CD4-positive, alpha-beta T cell treated with Interleukin-1 beta for 1 hour (primary cell): ENCODE measurements at places on chromosomes 1 and 21.

DNA sequence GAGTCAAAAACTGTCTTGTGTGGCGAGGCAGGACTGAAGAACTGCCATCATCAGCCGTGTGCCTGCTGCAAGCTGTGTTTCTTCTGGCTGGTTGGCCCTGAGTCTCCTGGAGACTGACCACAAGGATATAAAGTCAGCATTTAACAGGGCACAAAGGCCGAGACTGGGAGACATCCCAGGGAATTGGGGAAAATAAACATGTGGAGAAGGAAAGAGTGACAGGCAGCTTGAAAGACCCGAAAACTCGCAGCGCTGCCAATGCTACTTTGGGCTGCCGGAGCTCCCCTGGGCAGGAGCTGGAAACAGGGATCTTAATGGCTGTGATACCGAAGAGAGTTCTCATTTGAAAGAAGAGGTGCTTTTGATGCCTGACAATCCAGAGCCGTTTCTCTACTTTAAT, 125.3 kb upstream of the HMGB4 start:
- no peak for DNase-seq

GRCh38 chr1:40620150-40620549, 45.3 kb downstream of the RIMS3 start:
- no peak for DNase-seq

DNA sequence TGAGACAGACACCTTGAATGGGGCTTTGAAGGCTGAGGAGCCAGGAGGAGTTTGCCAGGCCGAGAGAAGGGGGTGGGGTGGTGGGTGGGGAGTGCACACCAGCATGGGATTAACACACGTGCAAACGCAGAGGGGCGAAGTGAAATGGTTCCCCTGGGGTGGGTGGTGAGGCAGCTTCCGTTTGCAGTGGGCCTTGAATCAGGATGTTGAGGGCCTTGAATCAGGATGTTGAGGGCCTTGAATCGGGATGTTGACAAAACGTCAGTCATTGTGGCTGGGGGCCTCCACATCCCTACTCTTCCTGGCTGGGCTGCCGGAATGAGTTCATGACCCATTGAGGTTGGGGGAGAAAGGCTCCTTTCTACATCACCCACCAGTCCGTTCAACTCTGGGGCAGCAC, 16.6 kb downstream of the LDLRAP1 start:
- no peak for DNase-seq

GRCh38 chr1:154813300-154813816, 56.7 kb downstream of the KCNN3 start:
- DNase-seq = no peak

DNA sequence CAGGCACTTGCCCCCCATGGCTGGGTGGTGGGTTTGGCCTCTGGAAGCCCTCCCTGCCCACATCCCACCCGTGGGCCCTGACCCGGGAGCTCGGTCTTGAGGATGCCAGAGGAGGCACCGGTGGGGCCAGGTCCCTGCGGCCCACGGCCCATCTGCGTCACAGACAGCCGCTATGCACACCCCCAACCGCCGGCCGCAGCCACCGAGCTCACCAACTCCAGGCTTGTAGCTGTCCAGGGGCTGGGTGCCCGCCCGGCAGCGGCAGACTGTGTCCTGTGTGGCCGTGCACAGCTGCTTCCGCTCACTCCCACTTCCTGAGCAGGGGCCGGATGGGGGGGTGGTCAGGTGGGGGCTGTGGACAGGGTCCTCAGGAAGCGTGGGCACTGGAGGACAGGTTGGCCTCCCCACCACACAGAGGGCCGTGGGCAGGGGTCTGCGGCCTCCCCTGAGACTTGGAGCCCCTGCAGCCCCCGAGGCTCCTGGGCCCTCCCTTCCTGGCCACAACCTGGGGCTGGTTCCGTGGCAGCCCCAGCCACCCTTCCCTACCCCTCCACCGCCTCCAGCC, 1.1 kb downstream of the TNFRSF4 start:
- peak; percentile 65 for DNase-seq

GRCh38 chr1:171881442-171881841, 40.1 kb downstream of the DNM3 start:
- no peak for DNase-seq

- DNase-seq = no peak
These were observed 65.3 kb downstream of the URB2 start for GRCh38 chr1:229691362-229691761.

- no peak for DNase-seq
These were observed 170.9 kb downstream of the ZBTB18 start for GRCh38 chr1:244221991-244222390.

- peak; percentile 52 for DNase-seq
These were observed 57.1 kb upstream of the SPOCD1 start for GRCh38 chr1:31872658-31873636.

DNA sequence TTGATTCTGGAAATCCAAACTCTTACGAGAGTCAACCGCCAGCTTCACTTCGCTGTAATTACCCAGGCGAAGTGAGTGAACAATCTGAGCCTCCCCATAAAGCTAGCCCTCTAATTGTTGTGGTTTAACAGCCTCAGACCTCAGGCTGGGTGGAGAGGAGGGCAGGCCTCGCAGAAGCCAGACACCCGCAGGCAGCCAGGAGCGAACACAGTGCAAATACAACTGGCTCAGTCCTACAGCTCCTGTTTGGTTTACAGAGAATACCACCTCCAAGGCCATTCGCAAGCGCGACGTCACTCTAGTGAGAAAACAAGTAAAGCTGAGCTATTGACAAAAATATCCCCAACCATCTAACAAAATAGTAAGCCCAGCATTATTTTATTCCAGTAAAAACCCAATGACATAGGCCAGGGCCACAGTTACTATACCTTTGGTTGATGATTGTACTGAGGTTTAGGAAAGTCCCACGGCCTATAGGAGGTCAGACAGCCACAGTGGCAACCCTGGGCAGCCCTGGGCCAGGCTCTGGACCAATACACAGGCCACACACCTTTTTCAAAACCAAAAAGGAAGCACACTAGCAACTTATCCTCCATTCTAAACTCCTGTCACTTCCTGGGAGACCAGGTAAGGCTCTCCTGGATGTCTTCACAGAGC, 163.3 kb downstream of the ETS2 start:
- DNase-seq = no peak

DNA sequence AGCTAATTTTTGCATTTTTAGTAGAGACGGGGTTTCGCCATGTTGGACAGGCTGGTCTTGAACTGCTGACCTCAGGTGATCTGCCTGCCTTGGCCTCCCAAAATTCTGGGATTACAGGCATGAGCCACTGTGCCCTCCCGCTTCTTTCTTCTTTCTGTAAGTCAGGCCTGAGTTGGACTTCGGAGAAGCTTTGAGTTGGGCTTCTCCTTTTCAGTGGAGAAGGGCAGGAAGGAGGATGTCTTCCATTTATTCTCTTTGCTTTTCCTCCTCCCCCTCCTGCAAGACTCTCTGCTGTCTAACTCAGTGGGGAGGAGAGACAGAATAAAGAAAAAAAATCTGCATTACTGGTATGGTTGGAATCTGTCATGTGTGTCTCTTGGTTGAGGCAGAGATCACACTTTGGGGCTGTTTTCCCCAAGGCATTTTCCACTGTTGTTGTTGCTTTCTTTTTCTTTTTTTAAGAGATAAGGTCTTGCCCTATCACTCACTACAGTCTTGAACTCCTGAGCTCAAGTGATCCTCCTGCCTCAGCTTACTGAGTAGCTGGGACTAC, 13.2 kb upstream of the DEGS1 start:
- DNase-seq = no peak

- DNase-seq = no peak
These were observed 34.5 kb upstream of the ACTRT2 start for GRCh38 chr1:2986549-2987305.
